ENCODE measurements at places on chromosomes 12 and 14.

- DNase-seq: no peak
These were observed 127.6 kb upstream of the DAAM1 start for GRCh38 chr14:59060841-59061240.

GRCh38 chr12:67671892-67672291, 23.3 kb downstream of the DYRK2 start:
- no peak for DNase-seq

- no peak for DNase-seq
These were observed 436.2 kb upstream of the TMEM132C start for GRCh38 chr12:127830730-127831129.

DNA sequence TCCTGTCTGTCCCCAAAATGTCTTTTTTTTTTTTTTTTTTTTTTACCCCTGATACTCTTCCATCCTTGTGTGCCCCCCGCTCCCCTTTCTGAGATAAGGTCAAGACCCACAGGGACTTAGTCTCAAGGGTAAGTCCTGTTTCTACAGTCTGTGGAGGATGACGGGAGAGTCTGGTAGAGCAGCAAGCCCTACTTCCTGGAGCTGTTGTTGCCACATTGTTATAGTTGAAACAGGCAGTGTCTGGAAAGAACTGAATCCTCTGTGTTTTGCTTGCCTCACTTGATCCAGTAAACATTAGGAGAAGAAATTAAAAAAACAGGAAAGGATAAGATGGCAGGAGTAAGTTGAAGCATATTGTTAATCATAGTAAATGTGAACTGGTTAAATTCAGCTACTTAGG, 45.5 kb downstream of the ZNF664 start:
- no peak for DNase-seq

DNA sequence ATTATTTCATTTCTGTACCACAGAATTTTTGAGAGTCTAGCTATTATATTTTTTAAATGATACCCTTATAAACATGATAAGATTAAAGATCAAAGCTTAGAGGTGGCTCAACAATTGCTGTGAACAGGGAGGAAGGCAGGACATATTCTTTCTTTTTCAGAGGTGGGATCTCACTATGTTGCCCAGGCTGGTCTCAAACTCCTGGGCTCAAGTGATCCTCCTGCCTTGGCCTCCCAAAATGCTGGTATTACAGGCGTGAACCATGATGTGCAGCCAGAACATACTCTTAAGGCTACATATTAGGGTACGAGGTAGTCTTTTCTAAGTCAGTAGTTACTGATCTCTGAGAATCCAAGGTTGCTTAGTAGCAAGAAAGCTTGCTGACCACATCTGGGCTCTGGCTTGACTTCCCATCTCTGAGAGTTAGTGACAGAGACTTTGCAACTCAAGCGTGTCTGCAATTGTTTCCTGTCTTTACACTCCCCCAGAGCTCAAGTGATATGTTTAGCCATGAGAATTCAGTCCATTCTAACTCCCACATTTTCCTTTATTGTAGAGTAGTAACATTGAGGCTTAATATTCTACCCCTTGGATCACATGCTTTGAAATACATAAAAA, 8.6 kb downstream of the RAB5B start:
- no peak for DNase-seq

DNA sequence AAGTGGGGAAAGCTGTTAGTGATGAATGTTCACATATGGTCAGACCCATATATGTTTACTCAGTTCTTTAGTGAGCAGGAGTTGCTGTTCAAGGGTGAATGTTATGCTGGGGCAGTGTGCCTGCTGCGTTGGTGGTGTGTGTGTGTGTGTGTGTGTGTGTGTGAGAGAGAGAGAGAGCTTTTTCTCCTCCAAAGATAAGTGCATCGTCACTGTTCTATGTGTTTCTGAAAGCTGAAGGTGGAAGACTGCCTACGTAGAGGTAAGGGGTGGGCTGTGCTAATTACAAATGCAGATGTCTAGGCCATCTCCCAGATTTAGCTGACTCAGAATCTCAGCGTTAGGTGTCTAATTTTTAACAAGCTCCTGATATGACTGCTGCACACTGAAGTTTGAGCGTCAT, 10.5 kb downstream of the GABARAPL1 start:
- DNase-seq: no peak

- DNase-seq: no peak
These were observed 179.4 kb upstream of the BCL2L14 start for GRCh38 chr12:11891346-11891745.

- DNase-seq: no peak
These were observed 99.9 kb upstream of the SLC24A4 start for GRCh38 chr14:92223025-92223424.

DNA sequence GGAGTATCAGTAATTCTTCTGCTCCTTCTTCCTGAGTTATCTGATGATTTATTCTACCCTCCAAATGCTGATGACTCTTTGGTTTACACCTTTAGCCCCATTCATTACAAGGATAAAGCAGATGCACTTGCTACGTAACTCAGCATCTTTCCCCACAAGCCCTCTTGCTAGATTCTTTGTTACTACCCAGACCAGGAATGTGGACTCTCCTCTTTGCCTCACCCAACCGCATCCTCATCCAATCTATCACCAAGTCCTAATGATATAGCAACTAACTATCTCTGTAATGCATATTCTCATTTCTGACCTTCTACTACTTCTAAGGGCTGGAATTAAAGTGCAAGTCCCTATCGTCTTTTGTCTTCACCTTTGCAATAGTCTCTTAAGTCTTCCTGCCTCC, 9.2 kb downstream of the KRT1 start:
- DNase-seq: no peak

DNA sequence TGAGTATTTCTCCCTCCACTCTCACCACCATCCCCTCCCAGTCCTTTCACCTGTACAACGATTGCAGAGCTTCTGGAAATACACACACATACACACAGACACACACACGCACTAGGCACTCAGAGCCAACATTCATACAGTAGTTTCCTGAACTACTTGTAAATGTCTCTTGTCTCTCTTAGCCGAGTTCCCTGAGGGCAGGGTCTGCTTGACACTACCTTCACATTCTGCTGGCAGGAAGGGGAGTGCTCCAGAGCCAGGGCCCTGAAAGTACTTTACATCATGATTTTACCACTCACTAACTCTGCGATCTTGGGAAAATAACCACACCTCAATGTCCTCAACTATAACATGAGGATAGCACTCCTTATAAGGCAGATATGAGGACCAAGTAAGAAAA, 82.7 kb downstream of the GAS2L3 start:
- DNase-seq: no peak

DNA sequence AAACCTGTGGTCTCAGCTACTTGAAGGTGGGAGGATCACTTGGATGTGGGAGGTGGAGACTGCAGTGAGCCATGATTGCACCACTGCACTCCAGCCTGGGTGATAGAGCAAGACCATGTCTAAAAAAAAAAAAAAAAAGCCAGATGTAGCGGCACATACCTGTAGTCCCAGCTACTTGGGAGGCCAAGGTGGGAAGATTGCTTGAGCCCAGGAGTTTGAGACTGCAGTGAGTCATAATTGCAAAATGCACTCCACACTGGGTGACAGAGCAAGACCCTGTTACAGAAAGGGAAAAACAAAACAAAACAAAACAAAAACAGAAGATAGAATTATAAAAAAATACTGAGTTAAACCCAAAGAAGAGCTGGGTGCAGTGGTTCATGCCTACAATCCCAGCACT, 29.1 kb upstream of the APOF start:
- no peak for DNase-seq

DNA sequence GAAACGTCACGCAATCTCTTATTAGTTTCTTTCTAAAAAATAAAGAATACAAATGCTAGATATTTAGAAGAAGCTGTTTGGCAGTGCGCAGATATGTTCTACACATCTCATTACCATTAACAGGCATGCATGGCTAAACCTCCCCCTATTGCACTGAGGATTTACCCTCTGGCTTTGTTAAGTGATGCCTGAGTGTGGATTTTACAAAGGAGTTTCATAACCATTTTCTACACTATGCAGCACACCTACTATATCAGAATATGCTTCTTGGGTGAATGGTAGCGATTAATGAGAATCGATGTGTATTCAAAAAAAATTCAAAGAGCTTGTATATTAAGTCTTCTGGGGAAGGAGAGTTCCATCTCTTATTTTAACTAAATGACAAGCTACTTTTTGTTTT, 1.1 kb upstream of the RMST start:
- no peak for DNase-seq

DNA sequence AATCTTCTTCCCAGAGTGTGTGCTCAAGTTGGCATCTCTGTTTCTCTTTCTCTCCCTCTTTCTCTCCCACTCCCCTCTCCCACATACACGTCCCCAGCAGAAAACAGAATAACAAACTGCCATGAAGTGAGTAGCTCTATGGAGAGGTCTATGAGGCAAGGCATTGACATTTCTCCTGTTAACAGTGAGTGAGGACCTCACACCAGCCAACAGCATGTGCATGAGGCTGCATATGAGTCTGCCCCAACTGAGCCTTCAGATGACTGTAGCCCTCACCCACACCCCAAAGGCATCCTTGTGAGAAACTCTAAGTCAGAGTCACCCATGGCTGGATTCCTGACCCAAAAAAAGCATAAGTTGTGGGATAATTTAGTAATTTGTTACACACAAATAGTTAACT, 50.4 kb downstream of the MAGOHB start:
- no peak for DNase-seq

- DNase-seq: no peak
These were observed 68.5 kb downstream of the RIN3 start for GRCh38 chr14:92581966-92582566.

- DNase-seq: no peak
These were observed 36.1 kb upstream of the ANKRD9 start for GRCh38 chr14:102545461-102546265.

- DNase-seq: no peak
These were observed 94.0 kb upstream of the SLC38A4 start for GRCh38 chr12:46919666-46920400.

- no peak for DNase-seq
These were observed 547.3 kb upstream of the NOVA1 start for GRCh38 chr14:27145170-27145569.

Data from effector CD8-positive, alpha-beta T cell (primary cell).